ENCODE measurements at places on chromosomes 16 and 17. TPM values are rescaled to one million over a fixed set of nuclear protein-coding genes. Genes with fewer than 3 reads are reported as not detected.

- no peak for DNase-seq
These were observed 202.8 kb upstream of the C16orf82 start for GRCh38 chr16:26863931-26864330.

DNA sequence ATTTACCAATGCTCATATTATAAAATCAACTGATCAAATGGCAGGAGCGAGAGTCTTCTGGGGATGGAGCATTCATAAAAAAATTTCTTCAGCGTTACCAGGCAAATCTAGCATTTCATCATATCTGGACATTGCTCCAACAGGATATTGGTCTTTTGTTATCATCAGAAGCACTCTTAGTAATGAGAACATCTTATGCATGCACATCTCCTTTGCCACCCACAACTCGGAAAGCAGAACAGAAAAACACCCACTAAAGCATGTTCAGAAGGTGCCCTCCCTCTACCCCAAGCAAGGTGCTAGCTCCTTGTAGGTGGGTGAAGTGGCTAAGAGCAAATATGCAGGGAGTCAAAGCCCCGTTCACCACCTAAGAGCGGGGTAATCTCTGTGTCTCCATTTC, 18.9 kb downstream of the ARHGAP17 start:
- DNase-seq: no peak

GRCh38 chr17:6830383-6830986, 1.0 kb downstream of the TEKT1 start:
- DNase-seq: no peak

DNA sequence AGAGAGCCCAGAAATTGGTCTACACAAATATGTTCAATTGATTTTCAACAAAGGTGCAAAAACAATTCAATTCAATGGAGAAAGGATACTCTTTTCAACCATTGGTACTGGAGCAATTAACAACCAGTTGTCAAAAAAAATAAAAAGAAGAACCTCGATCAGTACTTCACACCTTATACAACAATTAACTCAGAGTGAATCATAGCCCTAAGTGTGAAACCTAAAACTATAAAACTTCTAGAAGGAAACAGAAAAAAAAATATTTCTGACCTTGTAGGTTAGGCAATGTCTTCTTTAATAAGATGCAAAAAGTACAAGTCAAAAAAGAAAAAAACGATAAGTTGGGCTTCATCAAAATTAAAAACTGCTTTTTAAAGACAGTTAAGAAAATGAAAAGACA, 56.1 kb upstream of the CHMP6 start:
- no peak for DNase-seq

- DNase-seq: no peak
These were observed at the start of gene TCF25 for GRCh38 chr16:89873109-89873971. TCF25 (plus strand) TSS chr16:89873592; CDS start chr16:89873668, 76 bp downstream.

GRCh38 chr16:71669926-71670536, 44.0 kb downstream of the MARVELD3 start:
- DNase-seq: no peak

DNA sequence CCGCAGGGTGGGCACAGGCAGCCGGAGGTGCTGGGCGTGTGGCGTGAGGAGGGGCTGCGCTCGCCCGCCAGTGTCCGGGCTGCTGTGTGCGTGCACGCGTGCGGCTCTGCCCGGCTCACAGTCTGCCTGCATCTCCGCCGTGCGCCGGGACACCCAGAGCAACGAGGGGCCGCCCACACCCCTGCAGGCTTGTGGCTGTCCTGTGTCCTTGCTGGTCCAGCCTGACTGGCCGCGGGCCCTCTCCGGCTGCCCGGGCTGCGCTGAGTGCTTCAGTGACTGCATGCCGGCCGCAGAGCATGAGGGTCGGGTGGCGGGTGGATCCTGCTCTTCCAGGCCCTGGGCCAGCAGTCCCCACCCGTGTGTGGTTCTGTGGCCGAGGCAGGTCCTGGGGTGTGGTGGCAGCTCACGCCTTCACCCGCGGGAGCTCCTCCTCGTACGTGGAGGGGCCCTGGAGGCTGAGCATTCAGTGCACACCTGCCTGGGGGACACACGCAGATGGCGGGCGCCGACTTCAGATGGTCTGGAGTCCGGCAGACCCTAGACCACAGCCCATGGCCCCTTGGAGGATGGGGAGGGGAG, 12.4 kb downstream of the TPSG1 start:
- DNase-seq: no peak

GRCh38 chr16:61555718-61556441, 480.4 kb downstream of the CDH8 start:
- DNase-seq: no peak

DNA sequence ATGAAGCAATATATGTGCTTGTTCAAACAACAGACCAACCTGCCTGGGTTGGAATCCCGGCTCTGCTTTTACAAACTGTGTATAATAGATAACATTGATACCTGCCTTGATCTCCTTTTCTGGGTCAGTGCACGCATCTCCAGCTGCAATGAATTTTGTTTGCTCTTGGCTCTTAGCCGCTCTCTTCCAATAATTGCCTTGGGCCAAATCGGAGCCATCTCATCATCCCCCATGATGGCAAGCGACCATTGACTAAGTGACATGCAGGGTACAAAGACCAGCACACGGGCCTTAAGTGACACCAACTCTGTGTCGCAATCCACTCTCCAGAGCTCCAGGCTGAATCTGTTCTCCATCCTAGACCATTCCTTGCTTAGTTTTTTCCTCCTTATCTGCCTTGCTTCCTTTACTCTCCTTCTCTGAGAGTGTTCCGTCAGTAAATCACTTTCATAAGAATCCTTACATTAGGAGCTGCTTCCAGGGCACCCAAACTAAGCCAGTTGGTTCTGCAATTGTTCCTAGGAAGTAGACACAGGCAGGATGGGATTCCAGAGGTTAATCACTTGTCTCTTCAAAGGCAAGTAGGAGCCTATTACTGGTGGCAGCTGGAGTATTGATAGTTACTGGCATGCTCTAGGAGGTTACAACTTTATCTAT, 134.2 kb downstream of the ABCA8 start:
- DNase-seq: no peak

KRTAP16-1 gene
- not detected for polyA plus RNA-seq

ZSCAN10 gene
- polyA plus RNA-seq: not detected

HSD3B7 gene
- 25.0 TPM for polyA plus RNA-seq

KRTAP9-8 gene
- polyA plus RNA-seq: not detected
